ENCODE measurements at places on chromosomes 5 and 9. TPM values are rescaled to one million over a fixed set of nuclear protein-coding genes. Genes with fewer than 3 reads are reported as not detected.

SHROOM1 gene
- total RNA-seq = 0.47 TPM

DNA sequence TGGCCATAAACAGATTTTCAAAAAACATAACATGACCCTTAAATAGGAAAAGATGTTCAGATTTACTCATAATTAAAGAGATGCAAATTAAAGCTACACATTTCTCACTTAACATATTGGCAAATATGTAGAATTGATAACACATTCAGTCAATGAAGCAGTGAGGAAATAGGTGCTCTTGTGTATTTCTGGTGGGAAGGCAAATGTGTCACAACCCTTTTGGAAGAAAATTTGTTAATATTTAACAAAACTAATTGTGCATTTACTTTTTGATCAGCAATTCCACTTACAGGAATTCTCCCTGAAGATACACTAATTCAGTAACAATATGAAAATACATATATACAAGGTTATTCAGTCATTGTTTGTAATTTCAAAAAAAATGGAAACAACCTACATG lies 68.1 kb downstream of the FBXW11 start:
- no peak for DNase-seq

DNA sequence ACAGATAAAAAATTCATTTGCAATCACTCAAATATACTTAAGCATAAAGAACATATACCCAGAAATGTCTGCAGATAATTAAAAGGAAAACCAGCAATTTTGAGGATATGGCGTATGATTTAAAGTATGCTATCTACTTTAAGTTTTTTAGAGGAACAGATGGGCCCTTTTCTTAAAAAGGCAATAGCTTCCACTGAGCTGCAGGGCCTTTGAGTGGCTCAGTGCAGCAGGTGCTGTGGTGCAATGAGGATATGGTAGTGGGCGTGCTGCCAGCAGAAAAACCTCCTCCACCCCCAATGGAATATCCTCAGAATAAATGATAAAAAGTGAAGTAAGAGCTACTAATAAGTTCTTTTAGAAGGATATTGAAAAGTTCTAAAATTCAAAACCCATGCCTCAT lies 814.5 kb downstream of the MTRR start:
- DNase-seq = no peak

MLANA gene
- not detected for total RNA-seq

PCDHGA7 gene
- 8.4 TPM for total RNA-seq

- no peak for DNase-seq
Observed at GRCh38 chr5:41334221-41334620, 120.9 kb upstream of the C6 start.

GHR gene
- total RNA-seq = 1.2 TPM

DNA sequence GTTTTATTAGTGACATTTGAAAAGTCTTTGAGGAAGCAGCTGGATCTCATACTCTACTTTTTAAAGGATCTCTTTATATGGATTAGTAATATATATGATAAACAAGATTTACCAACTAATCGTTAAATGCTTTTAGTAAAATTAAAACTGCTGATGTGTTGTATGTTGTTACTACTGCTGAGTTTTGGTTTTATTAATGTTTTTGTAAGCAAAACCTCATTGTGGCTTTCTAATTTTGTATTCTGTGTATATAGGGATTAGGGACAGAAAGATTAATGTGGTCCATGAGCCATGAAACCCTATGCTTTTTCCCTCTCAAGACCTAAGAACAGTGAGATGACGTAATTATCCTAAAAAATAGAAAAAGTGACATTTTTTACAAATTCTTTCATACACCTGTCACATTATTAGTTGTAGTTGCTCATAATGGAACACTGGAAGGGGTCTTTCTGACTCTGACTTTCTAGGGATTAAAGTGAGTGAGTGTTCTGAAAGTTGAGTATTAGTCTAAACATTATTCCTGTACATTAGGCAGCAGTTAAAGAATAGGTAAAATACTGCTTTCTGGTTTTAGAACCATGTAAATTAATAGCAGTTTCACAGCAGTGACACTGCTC lies 85.9 kb downstream of the SLC12A2 start:
- no peak for DNase-seq

DNA sequence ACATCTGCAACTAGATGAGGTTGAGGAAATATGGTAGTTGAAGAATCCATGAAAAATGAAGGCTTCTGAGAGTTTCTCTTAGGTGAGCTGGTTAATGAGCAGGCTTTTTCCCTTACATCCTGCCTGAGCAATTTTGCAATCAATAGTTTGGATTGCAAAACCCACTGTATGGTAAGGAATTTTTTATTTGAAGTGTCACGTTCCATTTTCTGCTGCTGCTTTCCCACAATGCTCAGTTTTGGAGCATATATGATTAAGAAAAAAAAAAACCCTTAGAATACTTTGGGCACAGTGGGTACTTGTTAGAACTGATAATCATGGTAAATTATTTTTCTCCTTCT lies 144.2 kb downstream of the PCSK1 start:
- no peak for DNase-seq

DNA sequence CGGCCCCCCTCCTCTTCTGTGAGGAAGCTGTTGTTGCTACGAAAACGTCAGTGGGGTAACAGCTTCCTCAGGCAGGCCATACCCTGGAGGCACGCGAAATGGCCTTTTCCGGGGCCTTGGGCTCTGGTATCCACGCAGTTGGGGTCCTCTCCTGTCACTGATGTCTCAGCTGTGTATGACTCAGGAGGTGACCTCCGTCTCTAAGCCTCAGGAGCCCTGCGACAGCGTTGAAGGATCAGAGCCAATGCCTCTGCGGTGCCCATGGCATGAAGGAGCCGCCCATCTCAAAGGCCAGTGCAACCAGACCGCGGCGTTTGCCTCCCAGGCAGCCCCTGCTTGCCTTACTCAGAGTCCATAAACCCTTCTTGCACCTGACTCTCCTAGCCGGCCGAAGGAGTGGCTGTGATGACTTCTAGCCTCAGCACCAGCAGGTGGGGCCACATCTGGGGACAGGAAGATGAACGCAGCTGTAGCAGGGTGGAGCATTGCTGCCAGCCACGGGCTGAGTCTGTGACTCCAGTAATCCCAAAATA lies 1.0 kb upstream of the MXD3 start:
- DNase-seq = no peak

SHB gene
- 14.2 TPM for total RNA-seq

DNA sequence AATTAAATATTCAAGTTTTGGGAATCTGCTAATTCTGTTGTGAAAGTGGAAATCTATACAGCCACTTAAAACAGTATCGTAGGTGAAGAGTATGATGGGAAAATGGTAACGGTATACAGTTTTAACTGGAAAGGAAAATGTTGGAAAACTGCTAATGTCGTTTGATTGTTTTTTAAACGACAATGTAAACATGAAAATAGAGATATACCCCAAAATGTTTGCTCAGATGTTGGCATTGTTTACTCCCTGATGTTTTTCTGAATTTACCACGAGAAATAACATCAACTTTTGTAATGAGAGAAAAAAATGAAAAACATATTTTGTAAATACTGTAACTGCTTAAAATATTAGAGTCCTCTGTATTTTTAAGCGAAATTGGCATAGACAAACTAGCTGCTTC lies 2.7 kb downstream of the MATR3 start:
- DNase-seq = no peak

RASEF gene
- 0.31 TPM for total RNA-seq

SCGB3A2 gene
- not detected for total RNA-seq

CNTLN gene
- total RNA-seq = 16.5 TPM

- DNase-seq = no peak
Observed at GRCh38 chr5:106757672-106758071, 913.1 kb downstream of the EFNA5 start.

- DNase-seq = no peak
Observed at GRCh38 chr5:125232779-125233230, 486.4 kb upstream of the ZNF608 start.

GRCh38 chr9:14722391-14723035 lies at the start of gene CER1:
TSS of gene CER1 (minus strand) at chr9:14722733. CDS start at chr9:14722672, 61 bp downstream.
- DNase-seq = no peak

ABO gene
- under 0.01 TPM for total RNA-seq

- no peak for DNase-seq
Observed at GRCh38 chr9:98644011-98644410, 64.7 kb downstream of the GABBR2 start.

GRCh38 chr5:112417931-112418658 lies 982 bp downstream of the EPB41L4A start:
- DNase-seq = no peak

DNA sequence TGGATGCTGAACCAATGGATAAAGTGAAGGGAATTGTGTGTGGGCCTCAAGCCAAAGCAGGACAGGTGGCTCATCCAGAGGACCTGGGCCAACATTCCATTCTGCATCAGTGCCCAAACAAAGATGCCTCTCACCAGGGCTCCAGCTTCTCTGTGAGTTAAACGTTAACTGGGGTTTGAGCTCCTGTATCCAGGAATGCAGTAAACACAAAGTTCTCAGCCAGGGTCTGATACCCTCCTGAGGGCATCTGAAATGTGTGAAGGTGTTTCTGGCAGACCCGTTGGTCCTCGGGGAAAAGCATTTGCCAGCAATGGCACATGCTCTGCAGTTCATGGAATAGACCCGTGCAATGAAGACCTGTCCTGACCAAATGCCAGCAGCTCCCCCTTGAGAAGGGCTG lies 33.9 kb upstream of the AOPEP start:
- DNase-seq = no peak

- DNase-seq = no peak
Observed at GRCh38 chr5:80600943-80601693, 31.0 kb upstream of the ANKRD34B start.

GRCh38 chr9:61668846-61669245 lies 479.0 kb downstream of the SPATA31A7 start:
- no peak for DNase-seq

- DNase-seq = no peak
Observed at GRCh38 chr5:114097570-114097969, 264.3 kb upstream of the KCNN2 start.

NPR3 gene
- total RNA-seq = 19.3 TPM

DNA sequence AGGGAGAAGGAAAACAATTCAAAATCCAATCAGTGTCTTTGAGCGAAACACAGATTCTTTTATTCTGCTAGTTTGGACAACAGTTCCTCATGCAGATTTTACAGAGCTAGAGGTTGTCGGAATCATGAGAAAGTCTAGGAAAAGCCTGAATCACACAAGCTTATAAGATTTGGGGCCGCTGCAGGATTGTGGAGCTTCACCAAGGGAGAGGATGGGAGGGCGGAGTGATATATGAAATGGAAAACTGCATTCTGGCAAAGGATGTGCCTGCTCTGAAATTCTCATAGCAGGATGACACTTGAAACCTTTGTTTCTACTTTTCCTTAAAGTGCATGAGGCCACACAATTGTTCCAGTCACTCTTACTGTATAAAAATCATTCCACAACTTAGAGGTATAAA lies 134.3 kb downstream of the OR2K2 start:
- no peak for DNase-seq

DNA sequence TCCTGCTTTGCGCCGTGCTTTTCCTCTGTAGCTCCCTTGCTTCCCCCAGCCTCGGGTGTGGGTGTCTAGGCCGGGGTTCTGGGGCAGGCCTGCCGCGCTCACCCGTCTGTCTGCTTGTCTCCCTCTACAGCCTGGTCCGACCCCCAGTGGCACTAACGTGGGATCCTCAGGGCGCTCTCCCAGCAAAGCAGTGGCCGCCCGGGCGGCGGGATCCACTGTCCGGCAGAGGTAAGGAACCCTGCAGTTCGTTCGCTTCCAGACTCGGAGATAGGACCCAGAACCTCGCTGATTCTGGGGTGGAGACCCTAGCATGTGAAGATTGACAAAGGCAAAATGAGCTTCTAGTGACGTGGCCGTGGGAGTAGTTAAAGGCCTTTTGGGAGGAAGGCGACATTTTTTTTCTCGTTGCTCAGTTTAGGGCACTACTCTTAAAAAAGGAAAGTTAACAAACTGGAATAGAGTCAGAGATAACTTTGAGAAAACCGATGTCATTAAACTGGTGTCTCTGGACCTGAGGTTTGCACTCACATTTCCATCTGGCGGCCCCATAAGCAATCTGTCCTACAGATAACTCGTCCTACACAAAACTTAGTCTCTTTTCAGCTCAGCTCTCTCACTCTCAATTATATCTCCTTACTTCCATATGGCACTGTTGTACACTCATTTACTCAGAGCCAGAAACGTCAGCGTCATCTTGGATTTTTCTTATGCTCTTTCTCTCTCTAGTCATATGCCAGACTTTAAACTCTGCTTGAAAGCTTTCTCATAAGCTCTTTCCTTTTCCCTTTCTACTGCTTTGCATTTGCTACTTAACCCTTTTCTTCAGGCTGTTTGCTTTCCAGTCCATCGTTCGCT lies 561 bp downstream of the SEC61B start:
- DNase-seq = no peak

PRELID1 gene
- 34.6 TPM for total RNA-seq

GRCh38 chr9:12882430-12882829 lies 107.6 kb downstream of the LURAP1L start:
- no peak for DNase-seq

GRCh38 chr5:16727755-16728325 lies 111.0 kb upstream of the RETREG1 start:
- no peak for DNase-seq

DNA sequence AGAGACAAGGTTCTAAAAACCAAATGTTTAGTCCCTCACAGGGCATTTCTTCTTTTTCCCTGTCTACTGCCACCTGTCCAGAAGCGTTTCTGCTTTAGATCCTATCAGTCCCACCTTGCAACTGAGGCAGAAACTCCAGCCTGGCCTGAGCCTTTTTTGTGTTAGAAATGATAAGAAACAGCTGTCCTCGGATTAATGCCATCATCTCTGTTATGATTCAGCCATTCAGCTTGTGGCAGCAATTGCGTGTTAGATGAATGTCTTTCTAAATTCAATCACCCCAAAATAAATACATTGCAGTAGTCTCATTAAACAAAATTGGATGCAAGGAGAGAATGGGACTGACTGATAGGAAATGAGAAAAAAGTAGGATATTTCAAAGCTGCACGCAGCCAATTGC lies 28.3 kb upstream of the FRMPD1 start:
- DNase-seq = no peak

DNA sequence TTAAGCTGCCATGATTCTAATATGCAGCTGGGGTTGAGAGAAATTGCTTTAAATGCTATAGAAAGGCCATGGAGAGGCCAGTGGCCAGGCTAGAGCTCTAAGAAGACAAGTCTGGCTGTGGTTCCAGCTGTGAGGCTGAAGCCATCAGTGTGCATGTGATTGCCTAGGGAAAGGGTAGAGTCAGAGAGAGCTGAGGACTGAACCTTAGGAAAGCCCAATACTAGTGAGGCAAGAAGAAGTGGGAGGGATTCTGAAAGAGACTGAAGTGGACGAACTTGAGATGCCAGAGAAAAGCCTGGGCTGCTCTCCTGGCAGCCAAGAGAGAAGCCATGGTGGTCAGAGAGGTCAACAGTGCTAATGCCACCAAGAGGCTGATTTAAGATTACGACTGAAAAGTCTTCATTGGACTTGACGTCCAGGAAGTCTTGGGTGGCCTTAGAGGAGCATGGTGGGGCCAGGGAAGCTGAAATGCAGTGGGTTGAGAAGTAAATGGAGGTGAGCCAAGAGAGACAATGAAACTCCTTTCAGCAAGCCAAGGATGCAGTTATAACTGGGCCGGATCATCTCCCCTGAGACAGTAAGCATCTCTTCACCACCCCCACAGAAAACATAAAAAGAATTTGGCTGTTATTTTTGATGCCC lies 133.2 kb downstream of the TMEM174 start:
- DNase-seq = no peak

OR2K2 gene
- not detected for total RNA-seq
